Daoy (cell line): ENCODE measurements at places on chromosomes 4 and X. TPM values are rescaled to one million over a fixed set of nuclear protein-coding genes. Genes with fewer than 3 reads are reported as not detected.

GRCh38 chrX:46072372-46072771 lies 472.8 kb downstream of the ZNF674 start:
- no peak for DNase-seq

GRCh38 chr4:106835919-106836318 lies 200.2 kb downstream of the DKK2 start:
- DNase-seq: no peak

DNA sequence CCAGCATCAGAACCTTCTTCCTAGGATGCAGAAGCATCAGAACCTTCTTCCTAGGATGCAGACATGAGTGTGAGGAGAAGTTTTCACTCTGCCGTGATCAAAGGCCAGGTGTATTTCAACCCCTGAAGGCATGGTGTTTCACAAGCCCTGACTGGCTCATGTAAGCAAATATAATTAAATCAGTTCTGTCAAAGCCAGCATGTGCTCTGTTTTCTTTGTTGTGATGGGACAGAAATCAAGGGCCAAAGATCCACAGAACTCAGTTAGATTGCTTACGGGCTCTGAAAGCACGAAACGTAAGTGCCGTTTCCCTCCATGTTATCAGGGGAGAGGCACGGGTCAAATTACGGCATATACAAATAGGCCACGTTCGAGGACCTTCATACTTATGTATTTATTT lies 32.0 kb upstream of the CLDN24 start:
- no peak for DNase-seq

- no peak for DNase-seq
These were observed 218.1 kb upstream of the GK2 start for GRCh38 chr4:79626101-79626500.

GRCh38 chr4:181820553-181820952 lies 422.6 kb upstream of the TENM3 start:
- DNase-seq: no peak

DNA sequence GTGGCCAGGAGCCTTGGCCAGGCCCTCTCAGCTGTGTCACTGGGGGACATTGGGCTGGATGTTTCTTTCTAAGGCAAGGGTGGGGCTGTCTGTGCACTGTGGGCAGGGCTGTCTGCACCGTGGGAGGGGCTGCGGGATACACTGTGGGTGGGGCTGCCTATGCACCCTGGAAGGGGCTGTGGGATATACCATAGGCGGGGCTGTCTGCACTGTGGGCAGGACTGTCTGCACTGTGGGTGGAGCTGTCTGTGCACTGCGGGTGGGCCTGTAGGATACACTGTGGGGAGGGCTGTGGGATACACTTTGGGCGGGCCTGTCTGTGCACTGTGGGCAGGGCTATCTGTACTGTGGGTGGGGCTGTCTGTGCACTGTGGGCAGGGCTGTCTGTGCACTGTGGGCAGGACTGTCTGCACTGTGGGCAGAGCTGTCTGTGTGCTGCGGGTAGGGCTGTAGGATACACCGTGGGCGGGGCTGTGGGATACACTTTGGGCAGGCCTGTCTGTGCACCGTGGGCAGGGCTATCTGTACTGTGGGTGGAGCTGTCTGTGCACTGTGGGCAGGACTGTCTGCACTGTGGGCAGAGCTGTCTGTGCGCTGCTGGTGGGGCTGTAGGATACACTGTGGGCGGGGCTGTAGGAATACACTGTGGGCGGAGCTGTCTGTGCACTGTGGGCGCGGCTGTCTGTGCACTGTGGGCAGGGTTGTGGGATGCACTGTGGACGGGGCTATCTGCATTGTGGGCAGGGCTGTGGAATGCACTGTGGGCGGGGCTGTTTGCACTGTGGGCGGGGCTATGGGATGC lies 31.1 kb downstream of the ACOX3 start:
- peak; percentile 49 for DNase-seq

Gene SLC10A4
- 0.23 TPM in 1 of 2 replicates, not detected in the other for total RNA-seq

GRCh38 chr4:967113-968104 lies 6.0 kb downstream of the DGKQ start:
- no peak for DNase-seq

Gene PAGE4
- total RNA-seq: not detected in 2 replicates

Gene BEX1
- total RNA-seq: 26.9 and 37.9 TPM in 2 replicates

DNA sequence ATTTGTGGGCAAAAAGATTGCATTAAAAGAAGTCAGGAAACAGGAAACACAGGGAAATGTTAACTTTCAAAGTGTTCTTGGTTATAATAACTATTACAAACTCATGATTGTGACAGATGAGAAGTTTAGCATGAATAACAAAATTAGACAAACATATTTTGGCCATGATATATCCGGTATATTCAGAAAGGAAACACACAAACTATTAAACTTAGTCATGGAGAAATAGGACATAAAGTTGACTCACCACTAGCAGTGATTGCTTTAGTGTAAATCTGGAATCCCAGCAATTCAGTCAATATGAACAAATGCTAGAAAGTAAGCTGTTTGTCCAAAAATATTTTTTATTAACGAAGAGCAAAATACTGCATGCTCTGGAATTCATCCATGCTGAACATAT lies 1299.9 kb downstream of the C4orf33 start:
- no peak for DNase-seq

Gene ENPEP
- total RNA-seq: 0.34 and 1.8 TPM in 2 replicates

GRCh38 chrX:56569378-56570057 lies 6.1 kb downstream of the UBQLN2 start:
- DNase-seq: no peak

DNA sequence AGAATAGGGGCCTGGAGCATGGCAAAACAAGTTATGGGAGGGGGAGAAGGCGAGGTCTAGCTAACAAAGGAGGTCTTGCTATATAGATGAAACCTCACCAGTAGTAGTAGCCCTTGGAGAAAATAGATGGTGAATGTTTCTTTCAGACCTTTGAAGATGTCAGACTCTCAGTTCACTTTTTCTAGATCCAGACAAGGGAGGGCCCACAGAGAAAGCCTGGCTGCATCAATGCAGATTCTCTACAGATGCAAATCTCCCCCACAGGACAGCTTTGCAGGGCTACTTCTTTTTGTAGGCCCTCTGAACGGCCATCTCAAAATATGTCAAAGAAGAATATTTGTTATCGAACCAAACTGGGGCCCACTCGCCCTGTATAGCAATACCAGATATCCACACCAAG lies 159.7 kb downstream of the ANK2 start:
- DNase-seq: no peak

DNA sequence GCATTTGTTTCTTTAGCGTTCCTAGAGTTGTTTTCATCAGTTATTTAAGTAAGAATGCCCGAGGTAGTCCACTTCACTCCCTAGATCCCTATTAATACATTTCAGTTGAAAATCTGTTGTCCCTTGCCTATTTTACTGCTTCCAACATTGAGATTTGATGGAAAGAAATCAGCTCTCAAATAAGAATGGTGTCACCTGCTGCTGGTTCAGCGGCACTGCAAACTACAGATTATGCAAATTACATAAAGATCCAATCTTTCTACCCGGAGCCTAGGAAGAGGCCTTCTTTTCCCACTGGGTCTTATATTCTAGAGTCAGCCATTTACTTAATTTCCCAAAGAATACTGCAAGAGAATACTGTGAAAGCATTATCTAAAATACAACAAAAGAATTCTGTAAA lies 597.6 kb upstream of the MAGEB2 start:
- no peak for DNase-seq

- peak; percentile 5 for DNase-seq
These were observed 1447.0 kb downstream of the C4orf33 start for GRCh38 chr4:130542953-130543352.

DNA sequence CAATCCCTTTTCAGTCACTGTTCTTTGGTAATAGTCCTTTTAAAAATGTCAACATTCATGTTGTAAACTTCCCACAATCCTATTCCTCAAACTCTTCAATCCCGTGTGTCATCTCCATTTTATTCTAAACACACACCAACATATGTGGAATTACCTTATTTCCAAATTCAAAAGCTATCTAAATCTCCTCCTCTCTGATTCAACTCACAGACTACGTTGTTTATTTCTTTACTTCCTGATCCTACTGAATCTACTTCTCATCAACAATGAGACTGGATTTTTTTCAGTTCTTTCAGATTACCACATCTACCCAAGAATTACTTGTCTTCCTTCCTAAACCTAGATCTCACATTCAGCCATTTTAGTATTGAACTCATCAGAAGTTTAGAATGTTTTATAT lies 188.2 kb downstream of the GABRB1 start:
- no peak for DNase-seq

Gene H2BW2
- not detected in 2 replicates for total RNA-seq

- DNase-seq: no peak
These were observed 1.8 kb downstream of the FGF5 start for GRCh38 chr4:80268081-80268823.

DNA sequence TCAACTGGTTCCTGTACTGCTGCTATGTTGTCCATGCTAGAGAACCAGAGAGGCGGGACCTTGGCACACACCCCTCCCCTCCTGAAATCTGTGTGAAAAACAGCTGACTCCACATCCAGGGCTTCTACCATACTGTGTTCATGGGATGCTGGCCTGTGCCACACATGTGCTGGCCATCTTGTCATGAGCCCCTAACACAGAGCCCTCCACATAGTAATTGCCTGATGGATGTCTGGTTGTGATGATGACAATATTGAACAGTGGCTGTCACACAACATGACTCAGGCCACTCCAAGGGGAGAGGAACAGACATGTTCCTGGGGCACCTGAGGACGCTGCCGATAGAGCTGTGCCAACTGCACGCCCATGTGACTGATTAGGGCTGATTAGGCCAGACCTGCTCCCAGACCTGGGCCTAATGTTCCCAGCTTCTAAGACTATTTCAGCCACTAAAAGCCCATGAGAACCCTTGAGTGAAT lies 13.1 kb downstream of the SLC25A5 start:
- DNase-seq: no peak

- DNase-seq: peak; percentile 30
These were observed 34.6 kb upstream of the SORBS2 start for GRCh38 chr4:185846505-185847150.

- DNase-seq: no peak
These were observed 28.4 kb downstream of the FUNDC1 start for GRCh38 chrX:44514272-44514671.

Gene ASB12
- total RNA-seq: not detected in 2 replicates

DNA sequence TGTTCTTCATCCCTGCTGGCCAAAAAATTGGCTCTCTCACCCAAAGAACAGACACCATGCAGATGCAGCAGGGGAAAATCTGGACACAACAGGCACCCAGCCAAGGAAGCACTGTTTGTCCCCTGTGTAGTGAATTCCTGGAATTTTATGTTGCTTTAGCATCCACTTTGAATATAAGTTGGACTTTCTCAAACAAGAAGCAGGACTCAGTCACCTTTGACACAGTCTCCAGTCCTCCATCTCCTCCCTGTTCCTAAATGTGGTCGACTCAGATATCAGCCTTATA lies 11.8 kb downstream of the ZNF182 start:
- no peak for DNase-seq

Gene NSG1
- 4.4 and 10.2 TPM in 2 replicates for total RNA-seq

DNA sequence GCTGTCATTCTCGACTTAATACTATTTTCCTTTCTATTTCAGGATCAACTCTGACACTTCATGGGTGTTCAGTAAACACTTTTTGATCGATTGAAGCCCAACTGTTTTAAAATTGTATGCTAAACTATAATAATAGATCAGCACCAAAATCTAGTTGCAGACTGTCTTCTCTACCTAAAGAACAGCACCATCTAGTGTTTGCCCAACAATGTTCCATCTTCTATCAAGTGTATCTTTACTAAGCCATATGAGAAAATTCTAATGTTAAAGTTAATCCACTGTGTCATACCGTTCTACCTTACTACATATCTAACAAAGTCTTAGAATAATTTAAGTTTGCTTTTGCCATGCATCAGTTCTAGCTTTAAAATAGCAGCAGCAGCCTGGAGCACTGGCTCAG lies 113.0 kb upstream of the PRDX4 start:
- DNase-seq: peak; percentile 19

DNA sequence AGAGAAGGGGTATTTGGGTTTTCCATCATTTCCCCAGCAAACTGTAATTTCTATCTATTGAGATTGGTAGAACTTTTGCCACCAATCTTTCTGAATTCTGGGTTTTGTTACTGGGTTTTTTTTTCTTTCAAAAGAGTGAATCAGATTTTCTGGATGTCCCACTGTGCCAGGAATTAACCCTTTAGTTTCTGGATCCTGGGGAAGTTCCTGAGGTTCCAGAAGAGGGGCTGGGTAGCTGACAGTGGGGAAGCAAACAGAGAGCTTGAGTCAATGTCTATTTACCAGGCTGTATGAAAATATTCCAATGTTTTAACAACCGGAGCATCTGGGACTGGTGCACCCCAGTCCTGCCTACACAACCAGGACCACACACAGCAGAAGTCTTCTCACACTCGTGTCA lies 25.8 kb upstream of the SOD3 start:
- DNase-seq: no peak

DNA sequence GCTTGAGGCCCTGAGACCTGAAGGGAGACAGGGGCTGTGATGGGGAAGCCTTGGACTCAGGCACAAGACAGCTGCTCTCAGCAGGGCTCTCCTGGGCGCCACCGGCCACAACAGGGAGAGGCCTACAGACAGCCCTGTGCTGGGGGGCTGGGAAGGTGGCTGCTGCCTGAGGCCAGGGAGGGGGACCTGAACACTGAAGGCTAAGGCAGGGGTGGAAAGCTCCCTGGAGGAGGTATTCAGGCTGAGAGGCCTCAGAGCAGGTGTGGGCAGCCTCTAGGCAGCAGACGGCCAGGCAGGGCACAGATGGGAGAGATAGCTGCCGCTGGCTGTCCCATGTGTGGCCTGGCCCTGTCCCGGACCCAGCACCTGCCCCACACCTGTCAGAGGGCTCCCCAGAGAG lies 33.0 kb downstream of the TACC3 start:
- DNase-seq: no peak

DNA sequence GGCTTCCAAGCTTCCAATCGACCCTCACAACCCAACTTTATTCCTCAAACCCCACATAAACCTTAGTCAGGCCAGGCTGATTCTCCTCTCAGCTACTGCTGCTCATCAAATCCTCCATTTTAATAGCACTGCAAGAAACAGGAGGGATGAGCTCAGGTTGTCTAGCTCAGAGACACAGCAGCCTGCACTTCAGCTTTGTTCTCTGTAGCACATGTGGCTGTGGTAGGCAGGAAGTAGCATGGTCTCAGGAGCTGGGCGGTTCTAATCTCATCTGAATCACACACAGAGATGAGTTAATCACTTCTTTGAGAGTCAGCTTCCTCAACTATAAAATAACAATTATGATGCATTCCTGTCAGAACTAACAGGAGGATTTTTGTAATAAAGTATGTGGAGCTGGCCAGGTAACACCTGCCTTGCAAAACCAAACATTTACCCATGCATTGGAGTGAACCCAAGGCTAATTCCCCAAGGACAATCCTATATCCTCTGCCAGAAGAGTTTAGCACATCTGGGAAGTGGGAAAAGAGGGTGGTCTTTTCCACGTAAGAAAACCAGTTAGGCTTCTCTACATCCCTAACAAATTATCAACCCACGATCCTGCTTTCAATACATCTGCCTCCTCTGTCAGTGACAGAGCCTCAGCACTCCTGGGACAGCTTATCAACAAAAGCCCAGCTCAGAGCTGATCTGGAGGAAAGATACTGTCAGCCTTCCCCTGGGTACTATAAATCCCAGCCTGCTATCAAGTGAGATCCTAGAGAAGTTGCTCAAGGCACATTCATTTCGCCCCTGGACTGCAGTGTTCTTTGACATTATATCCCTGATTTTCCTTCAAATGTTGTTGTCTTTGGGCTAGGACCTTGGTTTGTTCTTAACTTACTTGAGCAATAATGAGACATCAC lies 32.8 kb downstream of the ELOVL6 start:
- DNase-seq: peak; percentile 76

GRCh38 chrX:130395341-130395740 lies 6.4 kb upstream of the RBMX2 start:
- no peak for DNase-seq

Gene MSL3
- total RNA-seq: 25.2 and 32.5 TPM in 2 replicates
